ENCODE measurements at places on chromosomes 12 and 14.

DNA sequence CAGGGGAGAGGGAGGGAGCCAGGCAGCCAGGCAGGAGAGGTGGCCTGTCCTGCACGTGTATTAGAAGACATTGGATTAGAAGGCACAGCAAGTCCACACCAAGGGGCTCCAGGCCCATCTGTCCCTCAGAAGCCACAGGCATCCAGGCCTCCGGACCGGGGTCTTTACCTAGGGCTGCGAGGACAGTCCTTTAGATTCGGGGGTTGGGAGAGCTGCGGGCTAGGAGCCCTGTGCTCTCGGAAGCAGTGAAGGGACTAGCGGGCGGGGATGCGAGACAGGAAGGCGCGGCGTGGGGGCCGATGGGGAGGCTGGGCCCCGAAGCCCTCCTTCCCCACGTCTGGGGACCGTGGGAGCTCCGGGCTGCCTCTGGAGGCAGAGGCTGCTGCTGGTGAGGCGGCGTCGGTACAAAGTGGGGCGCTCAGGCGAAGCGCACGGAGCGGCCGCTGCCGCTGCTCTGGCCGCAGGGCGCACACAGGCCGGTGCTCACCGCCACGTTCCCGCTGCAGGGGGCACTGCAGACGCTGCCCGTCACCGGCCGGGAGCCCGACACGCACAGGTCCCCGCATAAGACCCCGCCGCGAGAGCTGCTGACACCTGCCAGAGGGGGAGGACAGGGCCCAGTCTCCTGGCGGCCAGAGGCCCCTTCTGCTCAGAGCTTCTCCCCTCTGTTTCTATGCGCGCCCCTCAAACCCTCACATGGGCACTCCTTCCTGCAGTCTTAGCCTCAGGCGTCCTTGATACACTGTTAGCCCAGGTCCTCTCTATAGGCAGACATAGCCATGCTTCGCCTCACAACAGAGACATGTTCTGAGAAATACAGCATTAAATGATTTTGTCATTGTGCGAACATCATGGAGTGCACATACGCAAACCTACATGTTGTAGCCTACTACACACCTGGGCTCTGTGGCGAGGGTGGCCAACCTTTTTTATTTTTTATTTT, 17.3 kb downstream of the KRT7 start:
- no peak for DNase-seq

DNA sequence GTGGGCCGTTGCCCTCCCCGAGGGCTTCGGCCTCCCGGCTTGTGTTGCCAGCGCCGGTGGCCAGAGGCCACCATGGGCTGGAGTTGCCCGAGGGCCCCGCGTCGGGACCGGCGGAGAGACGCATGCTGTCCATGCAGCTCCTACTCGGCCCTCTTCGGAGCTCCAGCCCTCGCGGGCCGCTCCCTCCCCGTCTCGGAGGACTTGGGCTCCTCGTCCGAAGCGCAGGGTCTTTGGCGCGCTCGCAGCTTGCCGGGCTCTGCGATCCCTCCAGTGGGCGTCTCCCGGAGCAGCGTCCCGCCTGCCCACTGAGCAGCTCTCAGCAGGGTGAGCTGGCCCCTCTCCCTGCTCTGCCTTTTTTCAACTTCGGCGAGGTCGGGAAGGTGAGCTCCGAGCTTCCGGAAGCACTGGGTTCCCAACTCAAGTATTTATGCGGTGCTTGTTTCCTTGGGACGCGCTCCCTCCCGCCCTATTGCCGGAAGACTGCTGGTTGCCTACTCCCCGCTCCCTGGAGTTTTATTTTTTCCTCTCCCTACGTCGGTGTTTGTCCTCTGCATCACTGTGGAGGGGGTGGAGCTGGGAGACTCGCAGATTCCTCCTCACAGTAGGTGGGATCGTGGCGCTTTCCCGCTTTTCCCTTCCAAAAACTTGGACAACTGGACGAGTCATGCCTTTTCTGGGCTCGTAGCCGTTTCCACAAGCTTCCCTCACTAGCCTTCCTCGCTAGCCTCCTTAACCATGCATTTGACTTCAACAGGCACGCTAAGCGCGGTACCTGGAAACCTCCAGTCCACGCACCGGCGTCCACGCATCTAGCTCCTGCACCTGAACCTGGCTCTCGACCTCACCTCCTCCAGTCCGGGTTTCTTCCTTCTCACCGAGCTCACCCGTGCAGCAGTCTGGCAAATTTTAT, at the start of gene AVPR1A:
TSS of gene AVPR1A (minus strand) at position 489 of the 910 bp plus-strand sequence. CDS start at position 124, 365 bp downstream.
- DNase-seq, result no peak

DNA sequence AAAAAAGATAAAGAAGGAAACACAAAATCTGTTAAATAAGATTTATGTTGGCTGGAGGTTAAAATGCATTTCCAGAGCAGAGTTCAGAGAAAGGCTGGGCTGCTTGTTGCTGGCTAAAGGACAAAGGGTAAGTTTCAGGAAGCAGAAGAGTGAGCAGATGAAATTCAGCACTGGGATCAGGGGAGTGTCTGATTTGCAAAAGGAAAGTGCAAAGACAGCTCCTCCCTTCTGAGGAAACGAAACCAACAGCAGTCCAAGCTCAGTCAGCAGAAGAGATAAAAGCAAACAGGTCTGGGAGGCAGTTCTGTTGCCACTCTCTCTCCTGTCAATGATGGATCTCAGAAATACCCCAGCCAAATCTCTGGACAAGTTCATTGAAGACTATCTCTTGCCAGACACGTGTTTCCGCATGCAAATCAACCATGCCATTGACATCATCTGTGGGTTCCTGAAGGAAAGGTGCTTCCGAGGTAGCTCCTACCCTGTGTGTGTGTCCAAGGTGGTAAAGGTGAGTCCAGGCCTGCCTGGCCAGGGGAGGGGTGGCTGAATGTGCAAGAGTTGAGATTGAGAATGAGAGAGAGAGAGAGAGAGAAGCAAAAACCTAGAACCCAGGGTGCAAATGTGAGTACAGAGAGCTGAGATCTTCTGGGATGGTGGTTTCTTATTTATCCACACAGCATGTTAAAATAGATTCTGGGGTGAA, at the start of gene OAS1:
TSS of gene OAS1 (plus strand) at position 251 of the 703 bp plus-strand sequence. CDS start at position 329, 78 bp downstream.
- peak; percentile 61 for DNase-seq

GRCh38 chr14:63905370-63905769, 52.6 kb downstream of the SYNE2 start:
- no peak for DNase-seq

DNA sequence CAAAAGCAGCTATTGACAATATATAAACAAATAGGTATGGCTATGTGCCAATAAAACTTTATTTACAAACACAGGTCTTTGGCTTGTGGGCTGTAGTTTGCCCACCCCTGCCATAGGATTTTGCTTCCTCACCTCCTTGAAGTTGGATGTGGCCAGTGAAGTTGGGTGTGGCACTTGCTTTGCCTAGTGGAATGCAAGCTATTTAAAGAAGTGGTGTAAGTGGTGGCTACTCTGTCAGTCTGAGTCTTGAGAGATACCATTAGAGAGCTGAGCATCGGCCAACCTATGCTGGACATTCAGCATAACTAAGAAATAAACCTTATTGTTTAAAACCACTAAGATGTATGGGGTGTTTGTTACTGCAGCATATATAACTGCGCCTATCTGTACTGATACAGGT, 321.3 kb downstream of the RGS6 start:
- DNase-seq, result no peak

GRCh38 chr14:96082420-96083300, 43.5 kb downstream of the C14orf132 start:
- no peak for DNase-seq

GRCh38 chr14:60789656-60790055, 55.1 kb downstream of the MNAT1 start:
- no peak for DNase-seq
